Mesothelial cell of epicardium (in vitro differentiated cells): ENCODE measurements at places on chromosomes 5 and 9.

DNA sequence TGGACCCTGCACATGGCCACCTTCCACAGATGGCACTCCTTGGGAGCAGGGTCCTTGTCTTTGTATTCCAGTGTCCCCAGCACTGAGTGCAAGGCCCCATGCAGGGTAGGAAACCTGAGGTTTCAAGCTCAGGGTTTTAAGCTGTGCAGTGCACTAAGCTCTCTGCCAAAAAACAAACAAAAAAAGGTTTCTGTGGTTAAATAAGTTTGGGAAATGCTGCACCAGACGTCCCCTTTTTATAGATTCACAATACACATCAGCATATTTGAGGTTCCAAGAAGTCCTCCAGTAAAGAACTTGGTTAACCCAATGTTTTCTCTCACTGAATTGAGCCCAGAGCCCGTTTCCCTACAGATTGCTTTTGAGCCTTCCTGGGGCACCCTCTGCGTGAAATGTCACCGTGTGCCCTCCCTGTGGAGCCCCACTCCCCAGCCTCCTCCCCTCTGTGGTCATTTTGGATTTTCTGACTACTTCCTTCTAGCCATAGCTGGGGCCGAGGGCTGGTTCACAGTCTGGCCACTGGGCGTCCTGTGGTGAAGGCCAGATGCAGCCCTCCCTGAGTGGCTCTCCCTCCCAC lies 17.1 kb downstream of the DELE1 start:
- no peak for DNase-seq

GRCh38 chr9:84780385-84780784 lies 110.9 kb downstream of the NTRK2 start:
- no peak for DNase-seq

DNA sequence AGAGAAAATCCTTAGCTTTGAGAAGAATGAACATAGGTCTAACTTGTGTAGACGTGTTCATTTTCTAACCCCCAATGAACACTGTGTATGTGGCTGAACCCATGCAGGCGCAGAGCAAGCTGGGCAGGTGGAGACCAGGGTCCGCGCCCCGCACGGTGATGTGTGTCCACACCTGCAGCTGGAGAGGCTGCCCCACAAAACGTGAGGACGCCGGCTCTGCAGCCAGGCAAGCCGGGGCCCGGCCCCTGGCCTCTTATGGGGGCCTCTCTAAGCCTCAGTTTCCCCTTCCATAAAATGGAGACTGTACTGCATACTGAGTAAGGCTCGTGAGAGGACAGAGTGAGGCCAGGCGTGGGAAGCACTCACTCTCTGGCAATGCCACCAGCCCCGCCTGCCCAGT lies 124.7 kb upstream of the RAPGEF1 start:
- no peak for DNase-seq

DNA sequence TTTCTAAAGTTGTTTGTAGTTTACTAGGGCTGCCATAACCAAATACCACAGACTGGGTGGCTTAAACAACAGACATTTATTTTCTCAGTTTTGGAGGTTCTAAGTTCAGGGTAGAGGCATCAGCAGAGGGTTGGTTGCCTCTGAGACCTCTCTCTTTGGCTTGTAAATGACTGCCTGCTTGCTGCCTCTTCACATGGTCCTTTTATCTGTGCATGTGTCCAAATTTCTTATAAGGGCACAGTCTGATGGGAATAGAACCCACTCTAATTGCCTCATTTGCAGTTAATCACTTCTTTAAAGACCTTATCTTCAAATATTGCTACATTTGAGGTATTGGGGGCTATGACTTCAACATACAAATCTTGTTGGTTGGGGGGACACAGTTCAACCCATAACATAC lies 36.8 kb downstream of the GPBP1 start:
- no peak for DNase-seq

DNA sequence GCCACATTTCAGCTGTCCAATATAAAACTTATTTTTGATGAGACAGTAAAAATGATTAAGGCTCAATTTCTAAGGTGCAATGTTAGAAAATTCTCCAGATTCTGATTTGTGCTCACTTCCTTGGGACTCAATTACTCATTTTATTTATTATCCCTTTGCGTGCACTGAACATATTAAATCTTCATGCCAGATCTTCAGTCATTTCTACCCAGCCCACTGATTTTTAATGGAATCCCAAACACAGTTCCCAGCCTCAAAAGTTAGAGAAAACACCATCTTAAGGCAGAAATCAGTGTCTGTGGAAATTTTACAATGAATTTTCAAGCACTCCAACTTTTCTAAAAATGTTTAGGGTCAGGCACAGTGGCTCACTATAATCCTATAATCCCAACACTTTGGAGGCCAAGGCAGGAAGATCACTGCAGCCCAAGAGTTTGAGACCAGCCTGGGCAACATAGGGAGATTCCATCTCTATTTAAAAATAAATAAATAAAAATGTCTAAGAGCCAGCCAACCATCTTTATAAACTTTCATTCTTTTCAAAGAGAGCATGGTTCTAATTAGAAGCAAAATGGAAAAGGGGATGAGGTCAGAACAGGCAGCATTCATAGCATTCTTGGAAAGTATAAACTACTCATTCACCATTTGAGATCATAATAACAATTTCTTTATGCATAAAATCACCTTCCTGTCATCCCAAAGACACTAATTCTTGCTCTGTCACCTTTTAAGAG lies 53.7 kb downstream of the TLE1 start:
- DNase-seq, result no peak

GRCh38 chr5:144141585-144141984 lies 28.9 kb downstream of the YIPF5 start:
- DNase-seq, result no peak

GRCh38 chr5:118293378-118293777 lies 695.0 kb downstream of the DTWD2 start:
- DNase-seq, result no peak

- no peak for DNase-seq
Observed at GRCh38 chr5:150694612-150695011, 6.2 kb downstream of the RBM22 start.
